Stimulated activated CD8-positive, alpha-beta memory T cell treated with anti-CD3 and anti-CD28 coated beads, Interleukin-7, amount 100 ng/mL, for 4 hours (primary cell): ENCODE measurements at places on chromosomes 7 and 10.

GRCh38 chr7:332646-333392, 42.8 kb downstream of the FOXL3 start:
- peak; percentile 82 for DNase-seq

GRCh38 chr10:126387931-126388911, at the start of gene ADAM12:
Gene ADAM12, minus strand, starts transcription at chr10:126388477. Its CDS starts 332 bp downstream, at chr10:126388145.
- DNase-seq, result no peak

GRCh38 chr10:102721954-102722353, 7.5 kb downstream of the SFXN2 start:
- DNase-seq, result no peak

DNA sequence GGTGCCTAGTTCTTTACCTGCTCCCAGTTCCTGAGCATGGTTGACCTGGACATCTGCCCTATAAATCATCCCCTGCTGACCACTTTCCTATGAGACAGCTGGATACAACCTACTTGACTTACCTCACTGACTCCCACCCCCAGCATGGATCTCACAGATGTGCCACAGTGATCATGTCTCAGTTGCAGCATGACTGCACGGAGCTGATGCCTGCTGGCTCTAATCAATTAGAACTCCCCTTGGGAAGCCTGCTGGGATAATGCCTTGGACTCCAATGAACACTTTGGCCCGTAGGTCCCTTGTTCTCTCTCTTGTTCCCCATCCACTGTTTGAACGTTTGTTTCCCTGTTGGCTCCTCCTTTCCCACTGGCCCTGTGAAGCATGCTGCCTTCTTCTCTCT, 271.2 kb upstream of the IGFBP3 start:
- DNase-seq, result no peak

DNA sequence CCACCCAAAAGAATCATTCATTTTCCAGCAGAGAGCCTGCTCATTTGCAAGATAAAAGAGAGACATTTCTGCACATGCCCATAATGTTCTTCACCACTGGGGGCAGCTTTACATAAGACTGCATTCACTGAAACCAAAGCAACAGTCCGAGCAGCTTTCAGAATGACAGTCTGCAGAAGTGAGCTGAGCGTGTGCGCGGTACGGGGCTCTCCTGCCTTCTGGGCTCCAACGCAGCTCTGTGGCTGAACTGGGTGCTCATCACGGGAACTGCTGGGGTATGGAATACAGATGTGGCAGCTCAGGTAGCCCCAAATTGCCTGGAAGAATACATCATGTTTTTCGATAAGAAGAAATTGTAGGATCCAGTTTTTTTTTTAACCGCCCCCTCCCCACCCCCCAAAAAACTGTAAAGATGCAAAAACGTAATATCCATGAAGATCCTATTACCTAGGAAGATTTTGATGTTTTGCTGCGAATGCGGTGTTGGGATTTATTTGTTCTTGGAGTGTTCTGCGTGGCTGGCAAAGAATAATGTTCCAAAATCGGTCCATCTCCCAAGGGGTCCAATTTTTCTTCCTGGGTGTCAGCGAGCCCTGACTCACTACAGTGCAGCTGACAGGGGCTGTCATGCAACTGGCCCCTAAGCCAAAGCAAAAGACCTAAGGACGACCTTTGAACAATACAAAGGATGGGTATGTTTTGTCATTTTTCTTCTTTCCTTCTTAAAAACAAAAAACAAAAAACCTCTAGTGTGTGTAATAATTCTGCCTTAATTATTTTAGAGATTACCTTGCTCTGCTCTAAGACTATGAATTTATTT, at the start of gene LRRTM3:
TSS of gene LRRTM3 (plus strand) at position 141 of the 820 bp plus-strand sequence.
- DNase-seq, result no peak

- no peak for DNase-seq
Observed at GRCh38 chr10:29895456-29895855, 163.9 kb downstream of the JCAD start.

GRCh38 chr7:40784176-40784575, 649.4 kb downstream of the SUGCT start:
- DNase-seq, result no peak

GRCh38 chr10:64067009-64067606, 545.9 kb downstream of the REEP3 start:
- DNase-seq, result no peak

DNA sequence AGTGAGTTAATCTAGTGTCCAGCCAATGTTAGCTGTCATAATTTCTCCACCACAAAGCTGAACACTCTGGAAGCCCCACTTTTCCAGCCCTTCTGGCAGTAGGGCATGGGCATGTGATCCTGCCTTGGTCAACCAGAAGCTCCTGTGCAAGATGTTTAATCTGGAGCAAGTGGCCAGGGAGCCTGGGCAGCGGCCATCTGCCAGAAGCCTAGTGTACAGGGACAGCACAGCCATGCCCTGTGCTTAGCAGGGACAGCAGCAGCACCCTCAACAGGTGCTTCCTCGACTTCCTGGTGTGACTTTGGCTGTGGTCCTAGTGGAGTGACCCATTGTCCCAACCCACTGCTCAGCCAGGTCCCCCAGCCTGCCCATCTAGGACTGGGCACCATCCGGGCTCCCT, 10.3 kb downstream of the RBP3 start:
- no peak for DNase-seq

- DNase-seq, result no peak
Observed at GRCh38 chr10:19931894-19932590, 115.8 kb downstream of the PLXDC2 start.

GRCh38 chr10:102068216-102068615, 3.1 kb downstream of the HPS6 start:
- DNase-seq, result no peak

DNA sequence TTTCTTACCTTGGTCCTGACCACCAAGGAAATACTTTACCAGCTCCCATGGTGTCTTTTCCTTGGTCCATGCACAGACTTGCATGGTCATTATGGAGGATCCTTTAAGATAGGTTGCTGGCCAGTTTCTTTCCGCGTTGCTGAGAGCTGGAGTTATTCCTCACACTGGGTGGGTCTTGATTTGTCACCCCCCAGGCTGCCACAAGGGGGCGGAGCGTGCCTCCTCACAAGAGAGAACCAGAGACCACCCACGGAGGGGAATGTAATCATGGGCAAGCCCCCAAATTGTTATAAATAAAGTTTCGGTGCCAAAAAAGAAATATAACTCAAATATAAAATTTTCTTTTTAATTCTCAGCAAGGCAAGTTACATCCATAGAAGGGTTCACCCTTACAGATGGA, 10.5 kb upstream of the TRIM24 start:
- DNase-seq, result peak; percentile 6

GRCh38 chr7:149620961-149621360, 123.4 kb upstream of the ZNF746 start:
- peak; percentile 36 for DNase-seq
